ENCODE measurements at places on chromosomes 7 and 10. TPM values are rescaled to one million over a fixed set of nuclear protein-coding genes. Genes with fewer than 3 reads are reported as not detected.

GRCh38 chr10:13231190-13231589, 3.0 kb downstream of the UCMA start:
- no peak overlapping the region for H3K4me3 ChIP-seq
- no peak for DNase-seq
- H3K27me3 ChIP-seq, result no peaks in the 10 kb centered on the region
- no peaks in the 10 kb centered on the region for H3K4me1 ChIP-seq
- no peaks in the 10 kb centered on the region for H3K36me3 ChIP-seq

DNA sequence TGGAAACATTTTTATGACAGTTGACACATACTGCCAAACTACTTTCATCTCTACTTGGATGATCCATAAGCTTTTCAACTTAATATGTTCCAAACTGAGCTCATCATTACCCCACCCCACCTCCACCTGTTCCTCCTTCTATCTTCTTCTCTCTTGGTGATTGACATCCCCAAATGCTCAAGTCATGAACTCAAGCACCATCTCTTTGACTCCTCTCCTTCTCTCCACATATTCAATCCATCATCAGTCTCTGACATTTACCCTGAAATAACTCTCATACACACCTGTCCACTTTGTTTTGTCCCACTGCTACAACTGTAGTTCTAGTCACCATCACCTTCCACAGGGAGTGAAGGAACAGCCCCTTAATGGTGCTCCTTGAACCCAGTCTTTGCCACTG, 43.3 kb downstream of the SGCE start:
- DNase-seq, result no peak
- no peaks in the 10 kb centered on the region for H3K36me3 ChIP-seq
- no peaks in the 10 kb centered on the region for H3K4me1 ChIP-seq

GRCh38 chr10:6321880-6322279, 119.1 kb downstream of the PFKFB3 start:
- no peak overlapping the region for H3K4me3 ChIP-seq
- peaks cover 18% of the 10 kb centered on the region for H3K36me3 ChIP-seq
- H3K4me1 ChIP-seq, result peaks cover 2% of the 10 kb centered on the region
- H3K27ac ChIP-seq, result no peak overlapping the region
- H3K27me3 ChIP-seq, result no peaks in the 10 kb centered on the region
- DNase-seq, result no peak

- H3K4me3 ChIP-seq, result no peak overlapping the region
- H3K4me1 ChIP-seq, result peaks cover 2% of the 10 kb centered on the region
- no peaks in the 10 kb centered on the region for H3K27me3 ChIP-seq
Observed at GRCh38 chr10:12235116-12235694, 39.2 kb downstream of the CDC123 start.

GRCh38 chr10:17199351-17199804, 2.1 kb downstream of the TRDMT1 start:
- H3K27me3 ChIP-seq, result no peaks in the 10 kb centered on the region
- no peak overlapping the region for H3K27ac ChIP-seq
- DNase-seq, result no peak
- no peaks in the 10 kb centered on the region for H3K36me3 ChIP-seq

DNA sequence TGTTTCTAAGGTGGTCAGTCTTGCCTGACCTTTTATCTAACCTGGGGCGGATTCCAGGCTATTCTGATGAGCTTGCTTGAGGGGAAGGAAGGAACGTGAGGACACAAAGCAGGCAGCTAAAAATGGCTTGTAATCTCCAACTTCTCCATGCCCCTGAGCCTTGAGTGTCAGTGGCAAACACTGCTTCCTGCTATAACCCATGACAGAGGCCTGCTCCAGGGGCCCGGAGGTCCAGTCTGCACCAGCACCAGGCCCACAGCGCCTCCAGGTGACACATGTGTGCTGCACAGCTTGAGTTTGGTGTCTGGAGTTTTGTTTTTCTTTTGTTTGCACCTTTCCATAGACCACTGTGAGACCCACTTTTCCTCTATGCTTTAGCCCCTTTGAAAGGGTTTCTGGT, 207.9 kb downstream of the PAXIP1 start:
- H3K4me3 ChIP-seq, result no peak overlapping the region
- H3K4me1 ChIP-seq, result no peaks in the 10 kb centered on the region
- no peak for DNase-seq
- no peaks in the 10 kb centered on the region for H3K36me3 ChIP-seq
- H3K27me3 ChIP-seq, result no peaks in the 10 kb centered on the region

DNA sequence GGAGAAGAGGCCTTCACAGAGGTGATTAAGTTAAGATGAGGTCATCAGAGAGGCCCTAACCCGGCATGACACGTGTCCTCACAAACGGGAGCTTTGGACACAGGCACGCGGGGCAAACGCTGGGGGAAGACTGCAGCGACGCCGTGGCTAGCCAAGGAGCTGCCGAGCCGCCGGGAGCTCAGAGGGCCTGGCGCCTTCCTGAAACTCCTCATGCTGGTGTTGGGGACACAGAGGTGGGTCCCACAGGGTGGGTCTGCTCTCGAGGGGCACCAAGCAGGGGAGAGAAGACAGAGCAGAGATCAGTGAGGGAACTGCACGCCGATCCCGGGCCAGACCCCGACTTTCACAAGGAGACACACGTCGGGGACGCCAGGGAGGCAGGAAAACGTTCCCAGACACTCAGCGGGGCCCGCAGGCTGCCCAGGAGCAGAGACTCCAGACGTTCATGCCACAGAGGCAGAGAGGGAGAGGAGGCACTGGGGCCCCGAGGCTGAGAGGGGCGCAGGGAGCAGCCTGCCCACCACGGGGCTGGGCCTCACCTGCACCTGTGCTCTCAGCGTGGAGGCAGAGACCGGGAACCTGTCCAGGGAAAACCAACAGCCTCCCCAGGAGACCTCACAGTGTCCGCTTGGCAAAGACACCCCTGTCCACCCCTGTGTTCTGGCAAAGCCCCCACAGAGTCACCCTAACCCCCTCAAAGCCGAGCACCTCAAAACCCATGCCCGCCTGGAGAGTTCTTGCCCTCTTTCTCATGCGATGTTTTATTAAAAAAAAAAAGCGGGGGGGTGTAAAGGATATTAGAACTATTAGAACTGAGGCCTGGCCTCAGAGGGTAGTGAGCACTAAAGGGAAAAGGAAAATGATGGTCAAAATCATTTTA, 103.8 kb downstream of the PDGFA start:
- no peak overlapping the region for H3K27ac ChIP-seq
- no peaks in the 10 kb centered on the region for H3K27me3 ChIP-seq
- no peak overlapping the region for H3K4me3 ChIP-seq
- H3K4me1 ChIP-seq, result no peaks in the 10 kb centered on the region

WAC gene
- total RNA-seq, result 125 TPM

DNA sequence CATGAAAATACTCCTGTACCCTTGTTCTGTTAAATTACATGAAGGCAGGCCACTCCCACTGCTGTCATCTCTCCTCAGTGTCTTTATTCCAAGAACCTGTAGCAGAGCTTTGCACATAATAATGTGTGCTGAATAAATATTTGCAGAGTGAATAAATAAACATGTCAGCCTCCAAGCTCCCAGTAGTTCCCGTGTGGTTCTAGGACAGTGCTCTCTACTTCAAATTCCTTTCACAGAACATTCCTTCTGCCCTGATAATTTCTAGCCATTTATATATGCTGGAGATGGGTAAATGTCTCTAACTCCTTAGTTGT, 20.3 kb upstream of the HYAL4 start:
- H3K4me3 ChIP-seq, result peak overlapping the region; percentile 31
- peaks cover 14% of the 10 kb centered on the region for H3K27me3 ChIP-seq
- H3K27ac ChIP-seq, result peak overlapping the region; percentile 66
- H3K4me1 ChIP-seq, result peaks cover 16% of the 10 kb centered on the region
- DNase-seq, result no peak

SOSTDC1 gene
- not detected for total RNA-seq

- DNase-seq, result no peak
- H3K4me1 ChIP-seq, result no peaks in the 10 kb centered on the region
- H3K36me3 ChIP-seq, result no peaks in the 10 kb centered on the region
- H3K27ac ChIP-seq, result no peak overlapping the region
Observed at GRCh38 chr7:49714182-49714581, 59.3 kb upstream of the VWC2 start.

NPY4R gene
- total RNA-seq, result not detected

DNA sequence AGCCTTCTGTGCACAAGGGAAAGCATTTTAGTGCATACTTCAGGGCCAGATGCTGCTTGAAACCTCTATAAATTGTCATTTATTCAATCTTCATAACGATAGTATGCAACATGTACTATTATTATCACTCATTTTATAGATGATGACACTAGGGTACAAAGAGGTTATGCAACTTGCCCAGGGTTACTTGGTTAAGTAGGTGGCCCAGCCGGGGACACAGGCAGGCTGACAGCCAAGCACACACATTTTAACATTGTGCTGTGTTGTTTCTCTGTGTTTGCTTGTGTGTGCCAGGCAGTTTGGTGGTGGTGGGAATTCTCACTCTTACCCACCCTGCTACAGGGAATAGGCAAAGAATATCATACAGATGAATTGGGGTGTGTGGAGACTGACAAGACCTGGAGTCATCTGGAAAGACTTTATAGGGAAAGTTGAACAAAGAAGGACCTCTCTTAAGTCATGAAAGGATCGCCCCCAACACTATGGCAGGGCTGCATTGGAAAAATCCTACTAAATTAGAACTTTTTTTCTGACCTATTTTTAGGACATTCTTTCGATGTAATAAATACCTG, 98.9 kb downstream of the MKX start:
- peaks cover 3% of the 10 kb centered on the region for H3K4me1 ChIP-seq
- DNase-seq, result no peak
- H3K27ac ChIP-seq, result no peak overlapping the region
- H3K36me3 ChIP-seq, result no peaks in the 10 kb centered on the region

RNF133 gene
- not detected for total RNA-seq

DNA sequence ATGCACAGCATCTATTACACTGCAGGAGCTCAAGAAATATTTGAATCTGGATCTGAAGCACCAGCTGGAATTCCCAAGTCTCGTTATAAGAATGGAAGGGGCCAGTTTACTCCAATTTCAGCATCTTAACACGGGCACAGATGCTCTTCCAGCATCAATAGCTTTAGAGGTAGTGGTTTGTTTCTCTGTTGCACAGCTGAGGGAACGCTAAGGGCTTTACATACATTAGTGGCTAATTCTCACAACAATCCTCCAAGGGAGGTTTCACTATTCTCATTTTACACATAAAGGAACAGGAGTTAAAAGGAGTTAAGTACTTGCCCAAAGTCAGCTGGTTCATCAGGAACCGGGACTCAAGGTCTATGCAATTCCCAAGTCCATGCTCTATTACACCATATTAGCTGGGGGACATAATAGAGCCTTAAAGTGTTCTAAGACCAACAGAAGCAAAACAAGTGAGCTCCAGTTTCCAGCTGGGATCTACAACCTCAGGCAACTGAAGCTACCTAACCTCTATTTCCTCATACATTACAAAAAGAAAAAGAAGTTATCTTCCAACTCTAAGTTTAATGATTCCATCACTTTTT, 9.9 kb downstream of the XPNPEP1 start:
- no peak overlapping the region for H3K27ac ChIP-seq
- peaks cover 66% of the 10 kb centered on the region for H3K4me1 ChIP-seq
- no peak overlapping the region for H3K4me3 ChIP-seq
- DNase-seq, result no peak
- H3K27me3 ChIP-seq, result no peaks in the 10 kb centered on the region

GRCh38 chr10:29158066-29158465, 130.8 kb upstream of the LYZL1 start:
- no peaks in the 10 kb centered on the region for H3K27me3 ChIP-seq
- no peaks in the 10 kb centered on the region for H3K36me3 ChIP-seq
- H3K4me3 ChIP-seq, result no peak overlapping the region
- DNase-seq, result no peak
- H3K4me1 ChIP-seq, result no peaks in the 10 kb centered on the region
- no peak overlapping the region for H3K27ac ChIP-seq

GRCh38 chr7:72080341-72080766, 331.8 kb downstream of the CALN1 start:
- H3K27me3 ChIP-seq, result no peaks in the 10 kb centered on the region
- DNase-seq, result no peak
- H3K27ac ChIP-seq, result no peak overlapping the region
- no peaks in the 10 kb centered on the region for H3K36me3 ChIP-seq
- H3K4me1 ChIP-seq, result no peaks in the 10 kb centered on the region

GRCh38 chr10:13685885-13686284, 99.1 kb downstream of the PRPF18 start:
- no peaks in the 10 kb centered on the region for H3K27me3 ChIP-seq
- no peaks in the 10 kb centered on the region for H3K4me1 ChIP-seq
- H3K27ac ChIP-seq, result no peak overlapping the region
- H3K36me3 ChIP-seq, result no peaks in the 10 kb centered on the region

DNA sequence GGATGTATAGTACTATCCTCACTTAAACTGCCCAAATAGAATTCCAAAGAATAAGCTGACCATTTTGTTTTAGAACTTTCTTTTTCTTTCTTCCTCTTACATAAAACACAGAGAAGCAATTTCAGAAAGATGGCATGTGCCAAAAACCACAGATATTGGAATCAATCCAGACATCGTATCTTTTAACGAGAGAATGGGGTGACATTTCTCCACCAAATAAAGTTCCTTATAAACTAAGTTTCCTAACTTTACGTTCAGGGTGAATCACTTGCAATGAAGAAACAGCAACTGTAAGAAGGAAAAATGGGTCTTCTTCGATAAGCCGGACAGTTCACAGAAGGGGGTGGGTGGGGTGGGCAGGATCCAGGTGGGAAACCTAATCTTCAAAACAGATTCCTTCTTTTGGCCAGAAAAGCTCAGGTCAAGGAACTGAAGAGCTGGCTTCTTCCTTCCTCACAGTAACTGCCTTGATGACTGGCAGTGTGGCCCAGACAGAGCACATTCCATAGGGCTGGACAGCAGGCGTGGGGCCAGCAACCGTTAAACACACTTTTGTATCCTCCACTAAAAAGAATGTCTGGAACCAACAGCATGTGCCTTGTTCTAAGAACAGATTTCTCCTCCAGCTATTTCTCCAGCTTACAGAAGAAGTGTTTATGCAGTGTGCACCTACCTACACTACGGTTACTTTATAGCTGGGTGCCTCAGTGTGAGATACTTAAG, 31.5 kb downstream of the CREB3L2 start:
- H3K4me3 ChIP-seq, result no peak overlapping the region
- peaks cover 11% of the 10 kb centered on the region for H3K4me1 ChIP-seq
- DNase-seq, result no peak

TPST1 gene
- 1.1 TPM for total RNA-seq

GDF10 gene
- total RNA-seq, result 0.49 TPM

GBX1 gene
- total RNA-seq, result not detected

GRCh38 chr10:48694371-48695030, 9.8 kb downstream of the WDFY4 start:
- no peak overlapping the region for H3K27ac ChIP-seq
- no peaks in the 10 kb centered on the region for H3K4me1 ChIP-seq
- H3K27me3 ChIP-seq, result no peaks in the 10 kb centered on the region
- DNase-seq, result peak; percentile 24
- H3K4me3 ChIP-seq, result no peak overlapping the region

SRGN gene
- 996 TPM for total RNA-seq

DNA sequence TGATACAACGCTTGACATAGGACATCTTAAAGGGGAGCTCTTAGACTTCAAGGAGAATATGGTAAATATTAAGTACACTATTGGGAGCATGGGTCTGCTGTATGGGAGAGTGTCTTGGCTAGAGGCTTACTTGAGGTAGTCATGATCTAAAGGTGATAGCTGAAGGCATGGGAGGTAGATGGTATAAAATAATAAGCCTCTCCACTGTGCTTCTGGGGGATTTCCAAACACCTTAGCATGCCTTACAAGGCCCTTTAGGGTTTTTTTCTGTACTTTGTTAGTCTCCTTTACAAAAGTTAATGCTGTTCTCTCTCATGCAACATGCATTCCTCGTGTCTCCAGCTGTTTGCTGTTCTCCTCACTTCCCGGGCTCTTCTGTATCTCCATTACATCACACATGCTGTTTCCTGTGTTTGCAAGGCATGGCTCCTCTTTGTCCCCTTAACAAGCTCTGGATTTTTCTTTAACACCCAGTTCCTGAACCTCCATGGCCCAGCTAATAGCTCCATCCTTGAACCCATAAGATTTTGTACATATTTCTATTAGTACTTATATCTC, 449.7 kb downstream of the AUTS2 start:
- H3K27me3 ChIP-seq, result no peaks in the 10 kb centered on the region
- H3K36me3 ChIP-seq, result no peaks in the 10 kb centered on the region
- H3K27ac ChIP-seq, result no peak overlapping the region
- DNase-seq, result no peak
